GM04503 (cell line): ENCODE measurements at places on chromosomes 6 and 20.

DNA sequence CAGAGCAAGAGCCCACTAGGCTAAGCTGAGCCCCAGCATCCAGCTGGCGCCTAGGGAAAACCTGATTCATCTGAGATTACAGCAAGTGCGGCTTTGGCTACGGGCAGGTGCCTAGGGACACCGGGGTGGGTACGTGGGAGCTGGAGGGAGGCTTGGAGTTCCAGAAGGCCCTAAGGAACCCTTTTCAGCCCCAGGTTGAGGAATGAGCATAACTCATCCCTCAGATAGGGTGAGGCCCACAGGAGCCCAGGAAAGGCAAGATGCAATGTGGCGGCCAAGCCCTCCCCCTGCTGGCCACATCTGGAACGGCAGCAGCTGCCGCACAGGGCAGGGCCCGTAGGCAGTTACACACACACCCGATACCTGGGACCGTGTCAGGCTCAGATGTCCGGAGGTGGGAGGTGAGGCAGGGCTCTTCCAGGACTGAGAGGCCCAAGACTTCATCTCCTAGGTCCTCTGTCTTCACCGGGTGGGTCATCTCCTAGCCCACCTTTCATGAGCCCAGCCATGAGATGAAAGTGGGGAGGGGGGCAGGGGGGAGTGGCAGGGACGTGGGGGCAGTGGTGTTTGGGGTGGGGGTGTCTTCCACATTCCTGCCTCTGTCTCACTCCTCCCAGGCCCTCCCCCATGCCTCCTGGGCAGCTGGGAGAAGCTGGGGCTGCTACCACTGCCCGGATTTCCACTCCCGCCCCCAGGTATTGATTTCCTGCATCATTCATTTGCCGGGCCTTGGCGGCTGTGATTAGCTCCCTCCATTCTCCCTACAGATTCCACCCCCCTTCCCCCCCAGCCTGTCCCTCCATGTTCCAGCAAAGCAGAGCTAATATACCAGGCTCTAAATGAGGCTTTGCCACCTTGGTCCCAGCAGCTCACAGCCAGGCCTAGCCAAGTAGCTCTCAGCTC, 5.5 kb downstream of the MDGA1 start:
- DNase-seq = no peak

- no peak for DNase-seq
Measured at GRCh38 chr6:52976591-52977035, 18.5 kb downstream of the GSTA4 start.

DNA sequence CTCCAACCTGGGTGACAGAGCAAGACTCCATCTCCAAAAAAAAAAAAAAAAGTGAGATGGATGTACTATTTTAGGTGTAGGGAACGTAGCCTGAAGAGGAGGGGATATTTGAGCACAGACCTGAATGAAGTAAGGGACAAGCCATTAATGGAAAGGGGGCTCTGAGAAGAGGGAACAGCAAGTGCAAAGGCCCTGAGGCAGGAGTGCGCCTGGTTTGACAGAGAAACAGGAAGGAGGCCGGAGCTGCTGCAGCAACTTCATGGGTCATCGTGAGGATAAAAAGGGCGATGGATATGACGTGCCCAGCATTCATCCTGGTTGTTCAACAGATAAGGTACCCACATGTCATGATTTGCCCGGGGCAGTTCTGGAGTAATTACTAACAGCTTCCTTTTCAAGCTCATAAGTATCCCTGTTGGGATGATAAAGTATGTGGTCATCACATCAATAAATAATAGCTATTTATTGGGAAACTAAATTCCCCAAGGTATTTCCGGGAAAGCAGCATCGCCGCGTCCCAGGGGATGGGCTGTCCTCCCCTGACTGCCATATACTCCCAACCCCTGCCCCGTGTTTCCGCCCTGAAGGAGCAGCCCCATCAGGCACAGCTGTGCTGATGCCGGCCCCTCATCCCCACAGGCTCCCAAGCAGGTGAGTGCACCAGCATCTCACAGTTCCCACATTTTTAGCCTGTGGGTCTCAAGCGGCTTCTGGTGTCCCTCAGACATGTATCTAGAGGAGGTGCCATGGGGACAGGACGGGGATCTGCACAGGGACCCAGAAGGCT, 43.4 kb downstream of the DLGAP4 start:
- DNase-seq = no peak

- DNase-seq = no peak
Measured at GRCh38 chr20:59560588-59561227, 43.6 kb upstream of the PHACTR3 start.

DNA sequence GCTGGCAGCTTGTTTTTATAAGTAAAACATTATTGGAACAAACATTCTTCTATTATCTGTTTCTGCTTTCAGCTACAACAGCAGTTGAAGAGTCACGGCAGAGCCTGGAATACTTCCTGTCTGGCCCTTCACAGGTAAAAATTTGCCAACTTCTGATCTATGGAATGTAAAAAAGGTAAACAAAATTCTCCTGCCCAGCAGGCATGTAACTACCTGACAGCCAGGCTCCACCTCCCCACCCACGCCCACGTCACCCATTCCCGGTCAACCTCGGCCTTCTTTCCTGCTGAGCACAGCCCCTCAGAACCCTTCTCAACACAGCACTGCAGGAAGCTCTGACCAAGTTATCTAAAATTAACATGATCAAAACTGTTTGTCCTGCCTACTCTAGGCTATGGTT, 166.0 kb downstream of the DLL1 start:
- no peak for DNase-seq
